Stimulated activated CD4-positive, alpha-beta T cell treated with anti-CD3 and anti-CD28 coated beads, Interleukin-2, amount 100 ng/mL, for 24 hours (primary cell): ENCODE measurements at places on chromosomes 6 and 20.

- no peak for DNase-seq
These were observed 763.9 kb downstream of the HACE1 start for GRCh38 chr6:104095661-104096416.

GRCh38 chr6:101883505-101883904, 490.0 kb downstream of the GRIK2 start:
- DNase-seq, result no peak

DNA sequence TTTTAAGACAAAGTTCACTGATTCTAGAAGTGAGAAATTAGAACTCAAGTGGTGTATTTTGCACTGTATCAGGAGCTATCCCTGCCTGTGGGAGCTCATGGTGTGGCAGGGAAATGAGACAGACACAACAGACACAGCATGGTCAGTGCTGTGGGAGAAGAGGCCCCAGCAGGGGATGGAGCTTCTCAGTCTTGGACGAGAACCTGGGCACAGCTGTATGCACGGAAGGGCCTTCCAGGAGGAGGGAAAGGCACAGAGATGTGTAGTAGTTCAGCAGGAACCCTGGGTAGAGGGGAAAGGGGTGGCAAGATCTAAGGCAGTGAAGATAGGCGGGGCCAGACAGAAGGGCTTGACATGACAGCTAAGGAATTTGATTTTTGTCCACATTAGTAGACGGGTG, 48.8 kb upstream of the KIF25 start:
- DNase-seq, result no peak

DNA sequence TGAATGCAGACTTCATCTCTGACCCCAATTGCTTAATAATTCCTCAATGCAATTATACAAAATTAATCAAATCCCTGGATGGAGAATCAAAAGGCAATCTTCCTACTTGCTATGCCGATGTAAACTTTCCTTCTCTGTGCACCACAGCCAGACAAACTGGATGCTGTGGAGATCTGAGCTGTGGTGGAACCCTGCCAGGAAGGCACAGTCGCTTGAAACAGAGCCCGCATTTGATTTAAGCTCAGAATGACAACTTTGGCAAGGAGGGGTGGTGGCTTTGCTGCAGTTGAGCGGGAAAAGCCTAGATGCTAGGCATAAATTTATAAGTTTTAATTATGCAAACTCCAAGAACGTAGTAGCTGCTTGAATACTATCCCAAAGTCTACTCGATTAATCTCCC, 190.8 kb downstream of the MTFR2 start:
- no peak for DNase-seq

- DNase-seq, result no peak
These were observed 15.6 kb downstream of the SLC17A1 start for GRCh38 chr6:25816252-25816651.

DNA sequence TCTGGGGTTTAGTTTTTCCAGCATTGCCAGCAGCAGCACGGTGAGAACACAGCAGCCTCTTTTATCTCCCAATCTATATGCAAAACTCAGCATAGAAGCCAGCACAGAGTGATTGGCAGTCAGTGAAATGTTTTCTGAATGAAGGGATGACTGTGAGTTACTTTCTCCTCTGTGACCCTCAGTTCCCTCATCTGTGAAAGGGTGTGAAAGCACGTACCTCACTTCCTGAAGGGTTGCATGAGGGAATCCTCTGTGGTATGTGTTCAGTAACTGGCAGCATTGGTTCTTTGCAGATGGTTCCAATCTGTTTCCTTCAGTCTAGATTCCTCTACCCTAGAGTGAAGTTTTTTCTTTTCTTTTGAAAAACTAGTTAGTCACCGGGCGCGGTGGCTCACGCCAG, 40.0 kb downstream of the EFCAB8 start:
- no peak for DNase-seq

DNA sequence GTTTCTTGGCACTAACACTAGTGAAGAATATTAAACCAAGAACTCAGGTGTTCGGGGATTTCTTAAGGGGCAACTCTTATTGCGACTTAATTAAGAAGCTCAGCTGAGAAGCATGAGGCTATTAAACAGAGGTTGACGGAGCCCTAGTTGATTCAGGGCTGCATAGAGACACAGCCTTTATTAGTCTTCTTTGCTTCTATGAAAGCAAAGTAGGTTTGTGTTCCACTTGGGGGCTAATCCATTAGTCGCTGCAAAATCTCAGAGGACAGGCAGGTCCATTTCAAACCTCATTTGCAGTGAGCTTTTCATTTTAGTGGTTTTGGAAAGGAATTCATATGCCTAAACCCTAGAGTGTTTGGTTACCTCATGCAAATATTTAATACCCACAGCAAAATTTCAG, 506.6 kb upstream of the SULF2 start:
- DNase-seq, result no peak

GRCh38 chr6:29490552-29490951, 2.8 kb upstream of the MAS1L start:
- no peak for DNase-seq
